ENCODE measurements at places on chromosomes 5 and 9.

DNA sequence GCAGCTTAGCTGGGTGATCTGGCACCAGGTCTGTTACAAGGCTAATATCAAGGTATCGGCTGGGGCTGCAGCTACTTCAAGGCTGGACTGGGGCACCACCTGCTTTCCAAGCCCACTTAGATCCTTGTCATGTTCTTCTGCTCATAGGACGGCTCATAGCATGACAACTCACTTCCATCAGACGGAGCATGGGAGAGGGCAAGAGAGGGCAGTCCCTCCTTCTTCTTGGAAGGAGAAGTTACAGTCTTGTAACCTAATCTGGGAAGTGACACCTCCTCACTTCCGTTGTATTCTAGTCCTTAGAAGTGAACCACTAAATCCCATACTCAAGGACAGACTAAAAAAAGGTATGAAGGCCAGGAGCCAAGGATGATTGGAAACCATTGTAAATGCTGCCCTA, 258.2 kb downstream of the MAST4 start:
- DNase-seq, result no peak

DNA sequence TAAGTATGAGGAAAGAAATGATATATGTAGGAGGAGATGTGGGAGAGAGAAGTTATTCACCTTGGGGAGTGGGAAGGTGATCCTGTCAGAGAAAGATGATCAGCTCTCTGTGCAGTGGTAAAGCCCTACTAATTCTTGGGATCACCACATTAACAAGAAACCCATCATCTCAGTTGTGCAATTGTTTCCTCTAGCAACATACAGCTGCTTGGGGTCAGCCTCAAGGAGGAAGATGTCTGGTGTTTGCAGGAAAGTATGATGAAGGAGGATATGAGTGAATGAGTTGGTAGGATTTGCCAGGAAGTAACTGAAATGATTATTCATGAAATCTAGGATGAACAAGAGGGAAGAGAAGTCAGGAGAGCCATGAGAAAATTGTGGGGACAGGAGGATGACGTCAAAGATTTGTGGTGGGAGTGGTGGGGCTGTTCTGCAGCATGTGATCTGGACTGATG, 50.1 kb downstream of the TNFSF8 start:
- DNase-seq, result no peak

DNA sequence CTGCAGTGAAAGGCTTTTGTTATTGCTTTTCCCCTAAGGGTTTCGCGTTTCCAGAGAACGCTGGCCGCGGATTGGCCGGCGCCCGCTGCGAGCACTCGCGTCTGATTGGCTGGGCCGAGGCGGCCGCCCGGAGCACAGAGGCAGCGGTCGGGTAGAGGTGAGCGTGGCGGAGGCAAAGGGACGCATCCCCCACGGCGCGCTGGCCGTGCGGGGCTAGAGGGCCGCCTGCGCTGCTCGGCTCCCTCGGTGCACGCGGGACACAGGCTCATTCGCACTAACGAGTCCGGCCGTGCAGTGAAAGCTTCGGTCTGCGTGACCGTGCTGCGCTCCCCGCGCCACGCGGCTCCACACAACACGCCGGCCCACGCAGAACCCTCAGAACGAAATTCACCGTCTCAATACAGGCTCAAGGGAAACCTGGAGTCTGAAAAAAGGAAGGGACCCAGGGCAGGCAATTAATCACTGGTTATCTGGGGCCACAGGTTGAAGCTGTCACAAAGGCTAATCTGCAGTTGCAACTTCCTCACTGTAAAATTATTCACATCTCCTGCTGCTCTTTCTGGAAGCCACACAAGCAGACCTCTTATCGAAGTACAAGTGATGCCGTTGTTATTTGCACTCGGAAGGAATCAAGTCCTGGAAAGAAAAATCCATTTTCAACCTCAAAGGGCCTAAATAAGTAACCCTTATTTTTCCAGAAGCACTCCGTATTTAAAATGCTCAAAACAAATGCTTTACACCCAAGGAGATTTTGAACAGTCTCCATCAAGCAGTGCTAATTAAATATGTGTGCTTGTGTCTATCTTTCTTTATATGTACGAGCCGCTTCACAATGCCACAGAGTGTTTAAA, 94.6 kb downstream of the ZNF608 start:
- peak; percentile 52 for DNase-seq

DNA sequence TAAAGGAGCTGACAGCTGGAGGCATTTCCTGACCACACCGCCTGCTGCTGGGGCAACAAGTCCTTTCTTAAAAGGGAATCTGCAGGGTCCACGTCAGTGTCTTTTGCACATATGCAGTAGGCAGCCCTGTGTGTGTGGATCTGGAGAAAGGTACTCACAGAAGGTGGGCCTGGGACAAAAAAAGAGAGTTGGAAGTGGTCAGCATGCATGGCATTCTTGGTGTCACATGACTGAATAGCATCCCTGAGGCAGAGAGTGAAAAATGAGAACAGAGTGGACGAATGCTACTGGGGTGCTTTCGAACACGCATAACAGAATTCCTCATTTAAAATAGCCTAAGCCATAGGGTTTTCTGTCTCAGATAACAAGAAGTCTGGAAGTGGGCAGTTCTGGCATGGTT, 47.0 kb downstream of the DNAJC21 start:
- DNase-seq, result no peak

GRCh38 chr9:90556897-90557675, 85.5 kb downstream of the DIRAS2 start:
- no peak for DNase-seq

DNA sequence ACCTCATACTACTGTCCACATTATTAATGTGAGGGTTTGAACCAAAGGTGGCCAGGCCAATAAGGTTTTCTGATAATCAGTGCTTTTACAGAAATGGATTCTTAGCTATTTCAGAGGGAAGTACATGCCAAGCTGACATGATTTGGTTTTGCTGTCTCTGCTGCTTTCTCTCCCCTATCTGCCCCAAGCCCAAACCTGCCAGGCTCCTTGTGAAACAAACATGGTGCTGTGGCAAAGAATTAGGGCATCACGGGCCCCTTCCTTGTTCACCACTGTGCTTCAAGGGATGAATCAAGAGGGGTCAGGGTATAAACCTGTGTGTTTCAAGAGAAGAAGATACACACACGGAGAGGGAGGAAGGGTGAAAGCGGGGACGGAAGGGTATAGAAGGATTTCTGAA, 41.3 kb upstream of the SMU1 start:
- DNase-seq, result no peak

DNA sequence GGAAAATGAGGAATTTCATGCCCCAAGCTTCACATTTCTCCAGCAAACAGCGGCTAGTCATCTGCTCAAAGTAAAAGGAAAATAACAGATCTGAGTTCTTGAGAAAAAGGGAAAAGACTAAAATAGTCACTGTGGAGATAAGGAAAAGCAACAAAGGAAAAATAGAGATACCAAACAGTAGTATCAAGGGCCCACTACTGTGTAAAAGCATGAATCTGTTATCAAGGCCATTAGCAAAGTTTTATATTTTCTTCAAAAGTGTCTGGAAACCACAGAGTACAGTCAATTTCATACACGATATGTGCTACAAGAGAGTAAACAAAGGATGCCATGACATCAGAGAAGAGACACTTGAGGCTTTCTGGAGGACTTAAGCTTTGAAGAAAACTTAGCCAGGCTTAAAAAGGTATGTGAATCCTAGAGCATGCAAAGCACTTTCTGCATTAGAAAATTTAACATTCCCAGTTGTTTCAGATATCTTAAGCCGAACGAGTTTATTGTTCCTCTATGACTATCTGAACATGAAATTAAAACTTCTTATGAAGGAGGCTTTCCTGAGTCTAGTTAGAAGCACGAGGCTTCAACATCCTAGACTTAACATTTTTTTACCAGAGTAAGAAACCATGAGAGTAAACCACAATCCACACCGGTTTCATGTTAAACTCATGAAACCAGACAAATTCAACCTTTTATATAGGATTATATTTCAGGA, 1.2 kb downstream of the TTC33 start:
- no peak for DNase-seq

DNA sequence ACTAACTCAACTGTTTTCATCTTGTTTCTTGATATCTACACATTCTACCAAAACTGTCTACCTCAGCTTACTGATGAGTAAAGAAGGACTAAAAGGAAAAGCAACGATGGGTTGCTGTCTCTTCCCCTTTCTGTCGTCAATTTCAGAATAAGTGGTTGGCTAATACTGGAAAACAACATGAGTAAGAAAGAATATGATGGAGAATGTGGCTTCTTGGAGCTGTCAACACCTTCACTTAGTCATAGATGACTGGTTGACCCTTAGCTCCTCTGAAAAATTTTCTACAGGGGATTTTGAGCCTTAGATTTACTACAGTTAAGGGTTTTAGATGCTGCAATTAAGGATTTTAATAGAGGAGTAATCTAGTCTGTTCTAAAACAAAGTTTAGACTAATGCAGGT, 797.9 kb downstream of the TLE4 start:
- no peak for DNase-seq

DNA sequence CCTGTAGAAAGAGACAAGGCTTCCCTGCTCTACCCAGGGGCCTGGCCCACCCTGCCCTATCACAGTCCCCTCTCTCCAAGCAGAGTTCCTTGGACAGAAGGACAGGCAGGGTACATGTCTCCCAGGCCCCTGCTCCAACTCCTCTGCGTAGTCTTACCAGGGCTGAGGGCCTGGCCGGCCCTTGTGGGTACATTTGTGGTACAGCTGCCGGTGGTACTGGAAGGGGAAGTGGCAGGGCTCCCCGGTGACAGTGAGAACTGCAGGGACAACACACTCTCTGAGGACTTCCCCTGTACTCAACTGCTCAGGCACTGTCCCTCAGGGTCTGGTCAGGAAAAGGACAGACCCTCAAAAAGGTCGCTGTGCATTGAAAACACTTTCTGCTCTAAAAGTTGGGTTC, 3.6 kb downstream of the F12 start:
- DNase-seq, result no peak

GRCh38 chr5:52895075-52895474, 94.1 kb upstream of the ITGA2 start:
- DNase-seq, result no peak

- DNase-seq, result no peak
Observed at GRCh38 chr9:88753691-88754367, 218.9 kb downstream of the NXNL2 start.

DNA sequence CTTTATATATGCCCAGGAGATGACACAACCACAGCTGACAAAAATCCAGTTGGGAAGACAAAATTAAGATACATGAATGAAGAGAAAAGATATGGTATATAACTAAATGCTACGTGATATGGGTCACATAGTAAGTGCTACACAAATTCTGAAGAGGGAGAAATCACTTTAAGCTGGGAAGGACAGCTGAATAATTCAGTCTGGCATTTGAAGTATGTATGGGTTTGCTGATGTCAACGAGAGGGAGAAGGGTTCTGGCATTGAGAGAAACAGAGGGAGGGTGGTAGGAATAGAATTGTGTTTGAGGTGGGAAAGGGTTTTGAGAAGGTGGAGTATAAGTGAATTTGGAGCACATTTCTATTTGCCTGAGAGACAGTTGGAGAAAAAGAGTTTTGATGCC, 6.7 kb upstream of the SLIT3 start:
- no peak for DNase-seq
